ENCODE measurements at places on chromosomes 1 and 21.
A peak's percentile ranks its signal among the peaks of the same experiment; 100 is the strongest.

- no peak for DNase-seq
Observed at GRCh38 chr1:50705699-50706098, 254.4 kb downstream of the FAF1 start.

DNA sequence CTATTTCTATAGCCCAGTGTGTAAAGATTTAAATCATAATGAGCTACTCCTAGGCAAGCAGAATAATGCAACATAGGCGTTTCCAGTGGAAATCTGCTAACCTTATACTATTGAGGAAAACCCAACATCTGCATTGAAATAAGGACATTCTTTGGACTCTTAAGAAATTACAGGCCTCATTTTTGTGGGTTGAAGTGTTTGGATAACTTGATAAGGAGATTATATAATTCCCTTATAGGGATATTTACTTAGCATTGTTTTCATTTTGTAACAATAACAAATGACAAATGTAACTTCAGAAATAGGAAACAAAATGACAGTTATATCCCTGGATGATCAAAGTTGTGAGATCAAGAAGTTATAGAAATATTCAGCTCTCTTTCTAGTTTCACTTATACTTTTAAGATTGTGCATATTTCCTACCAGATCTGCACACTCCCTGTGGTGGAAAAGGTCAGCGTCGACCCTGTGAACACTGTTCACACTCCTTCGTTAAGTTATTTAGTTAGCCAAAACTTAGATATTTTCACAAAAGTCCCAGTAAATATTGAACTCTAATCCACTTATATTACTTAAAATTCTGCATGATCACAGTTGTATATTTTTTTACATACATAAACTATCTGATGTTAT lies 284.4 kb upstream of the C1orf105 start:
- no peak for DNase-seq

DNA sequence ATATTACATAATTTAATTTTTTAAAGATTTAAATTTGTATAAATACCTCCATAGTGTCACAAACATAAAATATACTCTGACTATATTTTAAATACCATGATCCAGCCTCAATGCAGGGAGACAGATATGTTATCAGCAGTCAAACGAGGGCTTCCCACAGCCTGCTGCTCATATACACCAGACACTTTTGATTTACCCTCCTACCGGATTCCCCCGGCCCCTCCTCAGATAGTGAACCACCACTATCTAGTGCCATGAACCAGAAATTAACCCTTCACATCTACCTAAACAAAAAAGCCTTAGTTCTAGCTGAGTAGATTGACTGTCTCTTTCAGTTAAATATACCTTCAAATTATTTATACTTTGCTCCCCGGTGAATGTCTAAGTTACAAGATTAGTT lies 52.4 kb upstream of the C1orf53 start:
- DNase-seq = no peak

DNA sequence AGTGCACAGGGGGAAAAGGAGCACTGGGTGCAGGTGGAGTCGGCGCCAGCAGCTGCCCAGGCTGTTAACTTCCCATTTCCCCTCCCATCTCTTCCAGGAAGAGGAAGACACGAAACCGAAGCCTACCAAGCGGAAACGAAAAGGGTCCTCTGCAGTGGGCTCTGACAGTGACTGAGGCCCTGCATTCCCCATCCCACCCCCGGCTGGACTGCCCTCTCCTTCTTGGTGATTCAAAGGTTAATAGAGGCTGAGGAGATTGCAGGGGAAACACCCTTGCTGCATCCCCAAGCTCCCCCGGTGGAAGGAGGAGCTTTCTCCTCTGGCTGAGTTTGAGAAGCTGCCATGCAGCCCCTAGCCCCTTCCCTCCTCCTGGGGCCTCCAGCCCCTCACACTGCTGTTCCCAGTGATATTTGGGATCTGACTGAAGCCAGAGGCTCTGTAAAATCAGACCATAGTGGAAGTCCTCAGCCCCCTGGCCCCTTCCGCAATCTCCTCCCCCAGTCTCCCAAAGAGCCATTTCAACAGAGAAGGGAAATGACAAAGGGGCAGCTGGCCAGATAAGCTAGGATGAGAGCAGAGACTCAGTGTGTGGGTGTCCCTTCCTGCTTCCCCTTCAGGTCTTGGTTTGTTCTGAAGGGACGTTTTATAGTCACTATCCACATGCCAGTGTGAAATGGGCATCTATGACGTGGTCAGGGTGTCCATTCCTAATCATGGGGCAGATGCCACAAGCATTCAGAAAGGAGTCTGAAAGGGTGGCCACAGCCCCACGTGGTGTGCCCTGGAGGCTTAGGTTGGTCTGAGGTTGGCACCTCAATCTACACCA lies 1.9 kb upstream of the SLC27A3 start:
- no peak for DNase-seq

- no peak for DNase-seq
Observed at GRCh38 chr1:154879038-154879421, 8.9 kb upstream of the KCNN3 start.

DNA sequence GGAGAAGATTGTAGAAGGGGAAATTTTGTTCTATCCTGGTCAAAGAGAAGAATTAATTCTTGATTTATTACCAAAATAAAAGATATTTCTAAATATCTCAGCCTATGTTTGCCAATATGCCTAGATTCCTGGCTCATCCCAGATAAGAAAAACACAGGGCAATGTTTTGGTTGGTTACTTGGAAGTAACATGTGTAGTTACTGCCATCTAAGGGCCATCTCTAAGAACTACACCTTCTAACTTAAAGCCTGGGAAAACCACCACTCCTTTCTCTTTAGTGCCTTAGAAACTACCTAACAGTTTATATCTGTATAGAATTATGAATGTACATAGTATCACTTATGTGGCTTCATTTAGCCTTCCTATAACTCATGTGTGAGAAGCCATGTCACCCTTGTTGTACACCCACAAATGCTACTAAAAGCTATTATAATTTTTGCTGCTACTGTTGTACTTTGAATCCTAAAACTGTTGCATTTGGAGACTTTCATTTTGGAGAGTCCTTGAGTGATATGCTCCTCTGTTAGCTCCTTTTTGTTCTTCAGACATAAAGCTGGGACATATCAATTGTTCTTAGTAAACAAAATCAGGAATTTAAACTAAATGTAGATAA lies 4.5 kb downstream of the AIM2 start:
- peak; percentile 64 for DNase-seq

- no peak for DNase-seq
Observed at GRCh38 chr1:8516793-8517556, 199.1 kb downstream of the SLC45A1 start.

DNA sequence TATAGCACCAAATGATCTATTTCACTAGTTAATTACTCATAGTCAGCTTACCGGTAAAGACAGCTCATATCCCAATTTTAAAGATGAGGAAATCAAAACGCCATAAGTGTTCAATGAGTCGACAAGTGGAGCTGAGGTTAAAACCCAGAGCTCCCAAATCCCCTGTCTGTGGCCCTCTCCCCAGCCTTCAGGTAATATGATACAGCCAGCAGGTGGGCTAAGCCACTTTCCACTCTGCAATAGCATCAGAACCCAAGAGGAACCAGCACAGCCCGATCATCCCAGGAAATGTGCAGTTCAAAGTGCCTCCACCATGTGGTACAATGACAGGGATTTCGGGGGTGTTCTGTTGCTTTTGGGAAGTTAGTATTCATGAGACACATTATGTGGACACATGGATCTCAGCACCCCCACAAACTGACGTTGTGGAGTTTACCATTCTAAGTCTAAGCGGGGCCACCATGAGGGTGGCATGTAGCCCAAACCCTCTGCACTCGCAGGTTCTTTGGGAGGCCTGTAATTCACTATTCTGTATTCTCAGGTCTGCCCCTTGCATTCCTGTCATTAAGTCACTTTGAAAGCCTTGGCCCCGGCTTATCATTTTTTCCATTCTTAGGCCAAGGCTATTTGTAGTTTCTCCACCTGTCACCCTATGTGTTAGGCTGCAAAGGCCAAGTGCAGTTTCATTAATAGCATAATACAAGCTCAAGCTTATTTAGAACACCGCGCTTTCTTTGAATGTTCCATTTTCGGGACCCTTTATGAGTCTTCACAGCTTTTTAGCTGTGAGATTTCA lies 26.3 kb upstream of the ACTN2 start:
- DNase-seq = no peak

- no peak for DNase-seq
Observed at GRCh38 chr1:216576234-216576937, 146.8 kb downstream of the ESRRG start.

- DNase-seq = peak; percentile 30
Observed at GRCh38 chr1:67261680-67262079, 46.0 kb upstream of the IL12RB2 start.

GRCh38 chr1:59705466-59706302 lies 109.1 kb upstream of the HOOK1 start:
- DNase-seq = no peak

DNA sequence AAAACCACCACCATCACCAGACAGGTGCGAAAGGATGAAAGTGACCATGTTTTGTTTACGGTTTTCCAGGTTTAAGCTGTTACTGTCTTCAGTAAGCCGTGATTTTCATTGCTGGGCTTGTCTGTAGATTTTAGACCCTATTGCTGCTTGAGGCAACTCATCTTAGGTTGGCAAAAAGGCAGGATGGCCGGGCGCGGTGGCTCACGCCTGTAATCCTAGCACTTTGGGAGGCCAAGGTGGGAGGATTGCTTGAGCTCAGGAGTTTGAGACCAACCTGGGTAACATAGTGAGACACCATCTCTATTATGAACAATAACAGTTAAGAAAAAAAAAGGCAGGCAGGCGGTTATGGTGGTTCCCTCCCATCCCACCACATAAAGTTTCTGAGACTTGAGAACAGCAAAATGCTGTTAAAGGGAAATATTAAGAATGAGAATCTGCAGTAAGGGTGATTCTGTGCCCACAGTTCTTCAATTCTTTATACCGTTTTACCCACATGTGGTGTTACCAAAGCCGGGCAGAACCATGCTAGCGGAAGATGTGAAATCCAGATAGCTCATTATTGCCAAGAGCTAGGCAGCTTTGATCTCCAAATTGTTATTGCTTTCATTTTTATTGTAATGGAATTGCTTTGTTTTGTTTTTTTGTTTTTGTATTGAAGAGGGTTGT lies 34.5 kb upstream of the TDRD10 start:
- DNase-seq = peak; percentile 44

DNA sequence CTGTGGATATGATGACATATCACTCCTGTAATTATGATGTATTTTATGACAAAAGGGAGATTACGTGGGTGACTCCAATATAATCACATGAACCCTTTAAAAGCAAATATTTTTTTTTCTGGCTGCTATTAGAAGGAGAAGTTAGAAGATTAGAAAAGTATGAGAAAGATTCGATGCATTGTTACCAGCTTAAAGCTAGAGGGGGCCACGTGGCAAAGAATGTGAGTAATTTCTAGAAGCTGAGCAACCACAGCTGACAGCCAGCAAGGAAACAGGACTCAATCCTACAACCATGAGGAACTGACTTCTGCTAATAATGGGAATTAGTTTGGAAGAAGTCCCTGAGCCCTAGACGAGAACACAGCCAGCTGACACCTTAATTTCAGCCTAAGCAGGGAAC lies 56.3 kb upstream of the C1orf87 start:
- no peak for DNase-seq

DNA sequence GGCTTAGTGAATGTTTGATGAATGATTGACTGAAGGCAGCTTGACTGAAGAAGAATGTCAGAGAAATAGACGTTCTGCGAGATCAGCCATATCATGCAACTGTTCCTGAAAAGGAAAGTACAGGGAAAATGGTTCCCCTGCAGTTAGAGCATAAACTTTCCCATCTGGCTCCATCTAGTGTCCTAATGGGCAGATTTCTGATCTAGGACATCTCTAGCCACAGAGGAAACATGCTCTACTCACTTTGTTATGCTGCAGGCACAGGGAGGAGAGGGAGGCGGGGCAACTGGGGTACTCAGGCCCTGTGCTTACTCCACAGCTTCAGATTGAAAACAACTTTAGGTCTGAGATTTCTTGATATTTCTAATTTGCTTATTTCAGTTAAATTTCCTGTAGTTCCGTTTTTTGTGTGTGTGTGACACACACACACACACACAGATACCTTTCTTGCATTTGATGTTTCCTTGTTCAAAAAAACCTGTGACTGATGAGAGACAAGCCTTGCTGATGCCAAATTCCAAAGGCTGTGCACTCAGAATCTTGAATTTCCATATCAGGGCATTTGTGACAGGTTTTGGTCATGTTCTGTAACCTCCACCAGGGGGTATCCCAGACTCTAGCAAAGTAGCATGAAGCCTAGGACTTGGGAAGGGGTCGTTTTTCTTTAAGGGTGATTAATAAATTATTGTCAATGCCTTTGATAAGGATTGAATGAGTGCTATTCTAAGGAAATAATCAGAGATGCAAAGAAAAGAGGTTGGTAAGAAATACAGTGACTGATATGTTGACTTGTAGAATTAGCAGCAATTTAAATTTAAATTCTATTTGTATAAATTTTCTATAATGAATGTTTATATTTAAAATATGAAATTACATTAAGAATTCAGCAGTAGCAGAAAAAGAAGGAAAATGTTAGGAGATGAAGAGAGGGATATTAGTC lies 139.7 kb upstream of the BEND5 start:
- no peak for DNase-seq

Data from CD4-positive, alpha-beta T cell treated with Interleukin-12 subunit alpha and Interleukin-12 subunit beta, for 1 hour (primary cell).